ENCODE measurements at places on chromosomes 13 and 19. TPM values are rescaled to one million over a fixed set of nuclear protein-coding genes. Genes with fewer than 3 reads are reported as not detected.

DNA sequence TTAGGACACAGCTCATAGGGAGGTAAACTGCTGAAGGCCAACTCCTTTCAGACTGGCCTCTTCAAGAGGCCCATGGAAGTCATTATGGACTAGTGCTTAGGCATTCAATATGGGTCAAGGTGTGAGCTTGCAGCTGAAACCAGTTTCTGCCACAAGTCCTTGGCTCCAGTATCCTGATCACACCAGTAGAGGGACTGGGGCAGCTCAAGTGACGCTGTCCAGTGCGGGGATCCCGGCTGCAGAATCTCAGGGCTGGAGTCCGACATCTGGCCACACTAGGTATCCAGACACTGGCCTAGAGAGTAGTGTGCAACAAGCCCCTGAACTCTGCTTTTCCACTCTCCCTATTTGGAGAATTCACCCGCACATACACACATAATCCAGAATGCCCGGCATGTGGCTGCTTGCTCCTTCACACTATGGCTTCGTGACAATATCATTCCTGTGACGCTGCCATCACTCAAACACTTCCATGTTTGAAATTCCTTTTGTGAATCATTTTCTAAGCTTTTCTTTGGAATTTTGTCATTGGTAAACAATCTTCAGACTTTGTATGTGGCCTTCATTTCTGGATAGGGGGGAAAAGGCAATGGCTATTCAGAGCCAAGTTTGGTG lies 425.1 kb downstream of the EFNB2 start:
- no peak overlapping the region for H3K4me3 ChIP-seq
- H3K36me3 ChIP-seq, result no peaks in the 10 kb centered on the region
- no peaks in the 10 kb centered on the region for H3K27me3 ChIP-seq
- H3K27ac ChIP-seq, result no peak overlapping the region

DNA sequence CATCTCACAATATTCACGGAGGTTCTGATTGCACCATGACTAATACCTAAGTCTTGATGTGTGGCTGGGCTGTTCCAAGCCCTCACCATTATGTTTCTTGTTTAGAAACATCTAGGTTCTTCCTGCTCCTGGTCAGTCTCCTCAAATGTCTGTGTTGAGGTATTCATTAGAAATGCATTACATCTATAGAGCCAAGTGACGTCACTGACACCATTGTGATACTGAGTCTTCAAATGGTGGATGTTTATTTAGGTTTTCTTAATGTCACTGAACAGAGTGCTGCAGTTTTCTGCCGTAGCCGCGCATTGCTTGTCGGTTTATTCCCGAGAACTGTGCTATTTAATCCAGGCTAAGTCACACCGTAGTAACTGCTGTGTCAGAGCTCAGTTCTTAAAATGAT lies 142.4 kb upstream of the SPACA7 start:
- no peaks in the 10 kb centered on the region for H3K27me3 ChIP-seq
- no peak overlapping the region for H3K27ac ChIP-seq

DNA sequence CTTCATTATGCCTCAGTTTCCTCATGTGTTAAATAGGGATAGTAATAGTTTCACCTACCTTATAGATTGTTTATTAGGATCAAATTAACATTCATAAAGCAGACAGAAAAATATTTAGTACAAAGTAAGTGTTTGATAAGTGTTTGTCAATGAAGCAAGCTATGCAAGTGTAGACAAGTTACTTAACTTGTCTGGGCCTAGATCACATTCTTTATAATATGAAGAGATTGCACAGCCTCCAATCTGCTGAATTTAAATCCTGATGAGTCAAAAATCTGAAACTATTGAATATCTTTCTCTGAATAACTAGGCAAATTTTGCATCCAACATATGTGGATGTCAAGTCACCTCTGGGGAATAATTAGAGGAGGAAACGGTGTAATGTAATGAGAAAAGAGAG lies 170.5 kb downstream of the MZT1 start:
- H3K36me3 ChIP-seq, result no peaks in the 10 kb centered on the region
- H3K4me1 ChIP-seq, result no peaks in the 10 kb centered on the region
- H3K27me3 ChIP-seq, result no peaks in the 10 kb centered on the region
- H3K27ac ChIP-seq, result no peak overlapping the region
- no peak overlapping the region for H3K4me3 ChIP-seq
- DNase-seq, result no peak

GRCh38 chr13:108195146-108195545 lies 20.2 kb downstream of the LIG4 start:
- no peak overlapping the region for H3K4me3 ChIP-seq
- H3K36me3 ChIP-seq, result no peaks in the 10 kb centered on the region
- DNase-seq, result no peak
- H3K27me3 ChIP-seq, result no peaks in the 10 kb centered on the region
- H3K4me1 ChIP-seq, result no peaks in the 10 kb centered on the region
- H3K27ac ChIP-seq, result no peak overlapping the region

Gene REEP6
- total RNA-seq, result 159 TPM
